ENCODE measurements at places on chromosomes 3 and 15. TPM values are rescaled to one million over a fixed set of nuclear protein-coding genes. Genes with fewer than 3 reads are reported as not detected.
A peak's percentile ranks its signal among the peaks of the same experiment; 100 is the strongest.

DNA sequence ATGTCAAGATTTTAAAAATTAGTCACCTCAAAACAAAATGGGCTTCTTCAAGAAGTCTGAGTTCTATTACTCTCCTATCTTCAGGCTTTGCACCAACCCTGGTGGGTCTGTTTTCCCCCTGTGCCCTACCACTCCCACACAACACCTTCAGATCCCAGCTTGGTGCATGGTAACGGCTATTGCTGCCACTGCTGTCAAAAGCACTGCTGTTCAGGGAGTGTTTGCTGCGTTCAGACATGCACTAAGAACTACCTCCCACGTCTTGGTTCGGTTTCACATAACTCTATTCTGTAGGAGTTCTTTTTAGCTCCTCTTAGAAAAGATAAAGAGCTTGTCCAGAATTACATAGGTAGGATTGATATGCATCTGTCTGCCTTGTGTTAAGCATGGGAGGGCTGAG is 799.2 kb downstream of the NR2F2 start:
- no peak overlapping the region for H3K27ac ChIP-seq
- H3K4me3 ChIP-seq = no peak overlapping the region
- H3K36me3 ChIP-seq = no peaks in the 10 kb centered on the region

DNA sequence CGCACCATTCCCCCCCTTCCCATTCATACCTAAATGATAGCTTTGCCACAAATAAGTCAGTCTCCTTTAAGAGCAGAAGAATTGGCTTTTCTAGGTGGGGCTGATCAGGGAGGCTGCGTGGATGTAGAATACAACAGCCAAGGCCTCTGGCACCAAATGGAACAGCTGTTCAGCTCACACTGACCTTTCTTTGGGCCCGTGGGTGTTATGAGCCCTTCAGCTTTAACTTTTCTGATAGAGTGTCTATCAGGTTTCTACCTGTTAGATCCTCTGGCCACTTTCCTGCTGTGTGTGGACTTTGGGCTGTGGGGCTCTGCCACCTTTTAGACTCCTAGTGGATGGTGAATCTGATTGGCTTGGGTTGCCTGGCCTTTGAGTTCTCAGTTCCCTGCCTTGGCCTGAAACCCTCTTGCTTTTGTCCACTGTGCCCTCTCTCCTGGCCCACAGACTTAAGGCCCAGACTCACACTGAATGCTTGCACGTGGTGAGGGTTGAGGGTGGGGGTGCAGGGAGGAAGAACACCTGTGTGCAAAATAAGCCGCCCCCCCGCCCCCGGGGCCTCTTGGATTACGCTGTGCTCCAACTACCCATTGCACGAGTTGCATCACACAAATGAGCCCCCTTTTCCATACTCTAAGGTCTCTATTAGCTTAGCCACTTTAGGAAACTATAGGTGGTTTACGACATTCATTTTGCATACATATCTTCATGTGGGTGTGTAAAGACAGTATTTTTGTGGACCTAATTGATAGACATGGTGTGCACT is 1.3 kb upstream of the RFX7 start:
- H3K27me3 ChIP-seq = no peaks in the 10 kb centered on the region
- no peaks in the 10 kb centered on the region for H3K36me3 ChIP-seq
- H3K4me1 ChIP-seq = peaks cover 38% of the 10 kb centered on the region
- H3K4me3 ChIP-seq = peak overlapping the region; percentile 56
- peak; percentile 9 for DNase-seq
- peak overlapping the region; percentile 96 for H3K27ac ChIP-seq

NR2E3 gene
- total RNA-seq = 0.62 TPM

- peaks cover 4% of the 10 kb centered on the region for H3K4me1 ChIP-seq
- no peak for DNase-seq
- no peak overlapping the region for H3K4me3 ChIP-seq
- no peaks in the 10 kb centered on the region for H3K27me3 ChIP-seq
Measured at GRCh38 chr3:27193056-27193455, 176.1 kb downstream of the NEK10 start.

GRCh38 chr3:176964661-176965060 is 232.6 kb downstream of the TBL1XR1 start:
- H3K4me1 ChIP-seq = no peaks in the 10 kb centered on the region
- no peak overlapping the region for H3K27ac ChIP-seq
- no peaks in the 10 kb centered on the region for H3K36me3 ChIP-seq
- DNase-seq = no peak
- H3K4me3 ChIP-seq = no peak overlapping the region

DNA sequence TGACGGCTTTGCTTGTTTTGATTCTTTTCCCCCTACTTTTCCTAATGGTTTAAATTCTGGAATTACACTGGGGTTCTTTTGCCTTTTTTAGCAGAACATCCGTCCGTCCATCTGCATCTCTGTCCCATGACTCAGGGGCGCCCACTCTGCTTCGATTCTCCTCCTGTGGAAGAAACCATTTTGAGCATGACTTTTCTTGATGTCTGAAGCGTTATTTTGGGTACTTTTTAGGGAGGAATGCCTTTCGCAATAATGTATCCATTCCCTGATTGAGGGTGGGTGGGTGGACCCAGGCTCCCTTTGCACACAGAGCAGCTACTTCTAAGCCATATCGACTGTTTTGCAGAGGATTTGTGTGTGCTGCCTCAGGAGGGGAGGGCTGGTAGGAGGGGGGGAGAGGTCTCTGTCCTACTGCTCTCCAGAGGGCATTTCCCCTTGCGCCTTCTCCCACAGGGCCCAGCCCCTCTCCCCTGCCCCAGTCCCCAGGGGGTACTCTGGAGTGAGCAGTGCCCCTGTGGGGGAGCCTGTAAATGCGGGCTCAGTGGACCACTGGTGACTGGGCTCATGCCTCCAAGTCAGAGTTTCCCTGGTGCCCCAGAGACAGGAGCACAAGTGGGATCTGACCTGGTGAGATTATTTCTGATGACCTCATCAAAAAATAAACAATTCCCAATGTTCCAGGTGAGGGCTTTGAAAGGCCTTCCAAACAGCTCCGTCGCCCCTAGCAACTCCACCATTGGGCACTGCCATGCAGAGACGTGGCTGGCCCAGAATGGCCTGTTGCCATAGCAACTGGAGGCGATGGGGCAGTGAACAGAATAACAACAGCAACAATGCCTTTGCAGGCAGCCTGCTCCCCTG is 19.5 kb upstream of the BSN start:
- no peaks in the 10 kb centered on the region for H3K4me1 ChIP-seq
- H3K27me3 ChIP-seq = no peaks in the 10 kb centered on the region
- no peak overlapping the region for H3K4me3 ChIP-seq

TAGLN3 gene
- total RNA-seq = 8.2 TPM

APBA2 gene
- total RNA-seq = 24.7 TPM

GRCh38 chr3:189103208-189103607 is 68.6 kb upstream of the TPRG1 start:
- H3K4me3 ChIP-seq = no peak overlapping the region
- no peaks in the 10 kb centered on the region for H3K4me1 ChIP-seq
- no peak overlapping the region for H3K27ac ChIP-seq
- no peaks in the 10 kb centered on the region for H3K36me3 ChIP-seq
- H3K27me3 ChIP-seq = no peaks in the 10 kb centered on the region
- no peak for DNase-seq

- no peaks in the 10 kb centered on the region for H3K4me1 ChIP-seq
- no peaks in the 10 kb centered on the region for H3K27me3 ChIP-seq
- H3K27ac ChIP-seq = no peak overlapping the region
- no peak overlapping the region for H3K4me3 ChIP-seq
- no peaks in the 10 kb centered on the region for H3K36me3 ChIP-seq
Measured at GRCh38 chr3:189702066-189702646, 71.0 kb downstream of the TP63 start.

- H3K36me3 ChIP-seq = no peaks in the 10 kb centered on the region
- H3K27ac ChIP-seq = no peak overlapping the region
- H3K27me3 ChIP-seq = no peaks in the 10 kb centered on the region
- DNase-seq = no peak
Measured at GRCh38 chr3:105417525-105418289, 51.0 kb downstream of the ALCAM start.

ANKUB1 gene
- total RNA-seq = not detected

GRCh38 chr3:60282866-60283265 is 968.4 kb downstream of the FHIT start:
- H3K27me3 ChIP-seq = no peaks in the 10 kb centered on the region
- H3K4me3 ChIP-seq = no peak overlapping the region
- no peak for DNase-seq
- no peaks in the 10 kb centered on the region for H3K36me3 ChIP-seq
- no peak overlapping the region for H3K27ac ChIP-seq

DNA sequence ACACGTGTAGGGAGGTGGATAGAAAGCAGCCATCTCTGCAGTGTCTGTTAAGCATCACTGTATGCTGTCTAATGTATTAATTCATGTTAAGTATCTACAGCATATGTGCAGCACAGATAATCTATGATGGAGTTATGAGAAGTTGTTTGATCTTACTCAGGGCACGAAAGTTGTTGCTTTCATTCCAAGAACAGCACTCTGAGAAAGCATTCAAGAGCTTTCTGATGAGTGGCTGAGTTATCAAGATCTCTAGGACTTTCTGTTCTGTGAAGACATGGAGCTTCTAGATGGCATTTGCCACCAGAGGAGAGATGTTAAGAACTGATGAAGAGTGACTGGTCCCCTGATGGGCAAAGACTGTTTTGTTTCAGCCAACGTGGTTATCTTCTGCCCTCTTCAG is 22.6 kb upstream of the TPRG1 start:
- no peak overlapping the region for H3K4me3 ChIP-seq
- H3K4me1 ChIP-seq = peaks cover 4% of the 10 kb centered on the region
- peaks cover 3% of the 10 kb centered on the region for H3K36me3 ChIP-seq
- no peaks in the 10 kb centered on the region for H3K27me3 ChIP-seq

DNA sequence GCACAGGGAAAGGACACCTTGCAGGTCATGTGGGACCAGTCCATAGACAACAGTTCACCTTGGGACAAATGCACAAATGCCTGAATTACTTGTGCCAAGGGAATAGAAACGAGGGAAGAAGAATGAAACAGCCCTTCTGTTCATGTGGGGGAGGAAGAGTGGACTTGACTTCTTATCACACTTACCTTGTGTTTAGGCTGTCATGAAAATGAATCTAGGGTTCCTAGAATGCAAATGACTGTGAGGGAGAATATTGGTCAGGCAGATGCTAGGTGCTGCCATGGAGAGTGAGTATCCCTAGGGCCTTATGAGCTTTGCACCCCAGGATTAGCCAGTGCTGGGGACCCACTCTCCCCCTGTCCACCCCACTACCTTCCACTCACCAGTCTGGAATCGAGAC is 11.0 kb upstream of the PRKAR2A start:
- H3K4me1 ChIP-seq = no peaks in the 10 kb centered on the region
- DNase-seq = no peak
- no peaks in the 10 kb centered on the region for H3K27me3 ChIP-seq

CLSTN2 gene
- total RNA-seq = 0.83 TPM

PP2D1 gene
- not detected for total RNA-seq

GRCh38 chr3:3783696-3784095 is 15.5 kb upstream of the LRRN1 start:
- H3K4me3 ChIP-seq = no peak overlapping the region
- no peaks in the 10 kb centered on the region for H3K27me3 ChIP-seq
- H3K27ac ChIP-seq = no peak overlapping the region
- no peaks in the 10 kb centered on the region for H3K36me3 ChIP-seq

UBAP1L gene
- total RNA-seq = 1.4 TPM

CPNE9 gene
- 7.8 TPM for total RNA-seq

DNA sequence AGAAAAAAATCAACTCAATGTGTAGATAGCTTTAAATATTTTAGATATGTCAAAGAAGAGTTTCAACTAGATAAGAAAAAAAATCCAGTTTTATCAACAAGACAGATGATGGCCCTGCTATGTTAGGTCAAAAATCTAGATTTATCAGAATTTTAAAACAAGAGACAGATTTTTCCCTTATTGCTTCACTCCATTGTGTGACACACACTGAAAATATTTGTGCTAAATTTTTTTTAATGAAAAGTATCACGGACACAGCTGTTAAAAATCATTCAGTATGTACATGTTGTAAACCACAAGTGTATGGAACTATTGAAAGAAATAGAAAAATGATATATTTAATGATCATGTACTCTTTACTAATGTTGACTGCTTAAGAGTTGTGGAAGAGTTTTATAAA is 43.6 kb downstream of the FOXB1 start:
- no peak overlapping the region for H3K4me3 ChIP-seq
- peaks cover 15% of the 10 kb centered on the region for H3K4me1 ChIP-seq
- no peak for DNase-seq
- 0 out of 2 replicates have a peak, but pooled peaks cover 7% of the 10 kb centered on the region for H3K36me3 ChIP-seq
- no peak overlapping the region for H3K27ac ChIP-seq

DNA sequence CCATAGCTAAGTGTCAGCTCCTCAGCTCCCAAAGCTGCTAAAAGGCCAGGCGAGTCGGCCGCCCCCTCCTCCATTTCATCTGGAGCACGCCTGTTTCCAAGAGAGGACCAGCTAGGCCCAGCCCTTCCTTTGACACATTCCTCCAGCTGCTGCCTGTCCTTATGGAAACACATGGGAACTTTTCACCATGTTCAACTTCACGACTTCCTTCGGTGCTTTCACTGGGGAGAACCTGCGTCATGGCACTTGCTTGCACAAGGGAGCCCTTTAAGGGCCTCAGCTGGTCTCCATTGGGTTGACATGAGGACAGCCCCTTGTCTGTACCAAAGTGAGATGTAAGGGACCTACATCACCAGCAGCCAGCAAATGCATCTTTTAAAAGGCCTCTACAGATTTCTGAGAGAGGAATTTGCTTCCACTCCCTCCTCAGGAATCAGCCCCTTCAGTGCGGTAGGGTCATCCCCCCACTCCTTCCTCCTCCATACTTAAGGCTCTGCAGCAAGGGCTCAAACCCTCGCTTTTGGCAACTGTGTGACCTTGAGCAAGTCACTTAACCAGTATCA is 2.1 kb downstream of the MAGI1 start:
- peak; percentile 72 for DNase-seq
- no peaks in the 10 kb centered on the region for H3K36me3 ChIP-seq
- H3K4me1 ChIP-seq = peaks cover 23% of the 10 kb centered on the region
- H3K27ac ChIP-seq = peak overlapping the region; percentile 81
- peak overlapping the region; percentile 94 for H3K4me3 ChIP-seq

SEC11A gene
- 208 TPM for total RNA-seq

NOX5 gene
- 0.03 TPM for total RNA-seq

GRCh38 chr3:124147946-124148345 is 156.0 kb upstream of the ROPN1 start:
- no peaks in the 10 kb centered on the region for H3K36me3 ChIP-seq
- H3K4me3 ChIP-seq = no peak overlapping the region
- no peak overlapping the region for H3K27ac ChIP-seq
- no peaks in the 10 kb centered on the region for H3K27me3 ChIP-seq
- no peak for DNase-seq

- H3K4me3 ChIP-seq = no peak overlapping the region
- peak; percentile 27 for DNase-seq
- H3K4me1 ChIP-seq = peaks cover 13% of the 10 kb centered on the region
- no peaks in the 10 kb centered on the region for H3K36me3 ChIP-seq
- H3K27ac ChIP-seq = no peak overlapping the region
Measured at GRCh38 chr15:67641453-67641852, 99.0 kb downstream of the MAP2K5 start.

- no peaks in the 10 kb centered on the region for H3K27me3 ChIP-seq
- H3K36me3 ChIP-seq = no peaks in the 10 kb centered on the region
- H3K27ac ChIP-seq = no peak overlapping the region
- H3K4me1 ChIP-seq = no peaks in the 10 kb centered on the region
- no peak for DNase-seq
Measured at GRCh38 chr3:129812589-129812988, 80.9 kb downstream of the TMCC1 start.
